Glomerular endothelial cell (primary cell): ENCODE measurements at places on chromosomes 7 and 10. TPM values are rescaled to one million over a fixed set of nuclear protein-coding genes. Genes with fewer than 3 reads are reported as not detected.
A peak's percentile ranks its signal among the peaks of the same experiment; 100 is the strongest.

- DNase-seq, result peak; percentile 90
These were observed 45.5 kb downstream of the MYOF start for GRCh38 chr10:93436591-93437085.

- no peak for DNase-seq
These were observed 2.1 kb downstream of the ADIRF start for GRCh38 chr10:86970162-86970981.

DNA sequence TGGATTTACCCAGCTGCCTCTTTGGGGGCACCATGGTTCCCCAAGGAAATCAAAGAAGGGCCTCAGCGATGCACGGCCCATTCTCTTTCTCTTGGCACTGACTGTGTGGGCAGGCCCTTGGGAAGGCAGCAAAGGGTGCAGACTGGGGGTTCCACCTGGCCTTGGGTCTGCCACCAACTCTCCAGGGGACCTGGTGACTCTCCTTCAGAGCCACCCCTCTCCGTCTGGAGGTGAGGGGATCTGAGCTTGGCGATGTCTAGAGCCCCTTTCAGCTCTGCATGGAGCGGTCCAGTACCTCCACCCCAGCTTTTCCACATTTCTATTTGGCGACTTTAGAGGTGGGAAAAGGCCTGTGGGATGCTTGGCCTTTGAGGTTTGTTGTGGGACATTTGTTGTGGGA lies 69.1 kb downstream of the C10orf120 start:
- DNase-seq, result no peak

KDM7A gene
- total RNA-seq, result 3.9 and 8.8 TPM in 2 replicates

- DNase-seq, result no peak
These were observed 15.2 kb upstream of the LAMB4 start for GRCh38 chr7:108145401-108145800.

DNA sequence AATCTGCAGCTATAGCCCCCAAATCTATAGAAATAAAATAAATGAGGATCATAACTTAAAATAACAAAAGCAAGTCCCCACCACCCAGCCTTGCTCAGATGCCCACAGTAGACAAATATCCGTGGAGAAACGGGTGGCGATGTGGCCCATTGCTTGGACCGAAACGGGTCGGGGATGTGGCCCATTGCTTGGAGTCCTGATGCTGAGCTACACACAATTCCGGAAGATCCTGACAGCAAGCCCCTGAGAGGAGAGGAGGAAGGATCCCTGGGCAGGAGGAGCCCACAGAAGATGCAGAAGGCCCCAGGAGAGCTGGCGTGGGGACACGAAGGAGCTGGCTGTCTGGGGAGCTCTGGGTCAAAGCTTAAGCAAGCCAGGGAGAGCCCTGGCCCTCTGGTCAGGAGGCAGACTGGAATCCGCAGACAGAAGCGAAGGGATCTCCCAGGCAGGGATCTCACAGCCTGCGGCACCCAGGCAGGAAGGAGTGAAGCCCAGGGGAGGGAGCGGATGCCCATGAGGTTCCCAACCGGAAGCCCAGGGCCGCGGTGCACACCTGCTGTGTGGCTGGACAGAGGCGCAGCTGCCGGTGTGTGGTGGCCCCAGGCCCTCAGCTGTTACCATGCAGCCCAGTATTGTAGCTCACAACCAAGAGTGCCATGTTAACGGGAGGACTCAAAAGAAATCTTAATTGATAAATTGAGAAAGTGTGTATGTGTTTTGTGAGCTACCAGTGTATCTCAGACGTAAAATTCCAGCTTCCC lies 138.8 kb downstream of the ADARB2 start:
- DNase-seq, result no peak

ADCY1 gene
- total RNA-seq, result 0.35 and 0.87 TPM in 2 replicates

HOXA3 gene
- total RNA-seq, result 5.5 and 6.1 TPM in 2 replicates
